NCI-H446 (cell line): ENCODE measurements at places on chromosomes 16 and 17.

- peak; percentile 14 for DNase-seq
These were observed 187.8 kb downstream of the RAB11FIP4 start for GRCh38 chr17:31579265-31579664.

GRCh38 chr16:79329967-79330366 is 270.6 kb downstream of the MAF start:
- no peak for DNase-seq

DNA sequence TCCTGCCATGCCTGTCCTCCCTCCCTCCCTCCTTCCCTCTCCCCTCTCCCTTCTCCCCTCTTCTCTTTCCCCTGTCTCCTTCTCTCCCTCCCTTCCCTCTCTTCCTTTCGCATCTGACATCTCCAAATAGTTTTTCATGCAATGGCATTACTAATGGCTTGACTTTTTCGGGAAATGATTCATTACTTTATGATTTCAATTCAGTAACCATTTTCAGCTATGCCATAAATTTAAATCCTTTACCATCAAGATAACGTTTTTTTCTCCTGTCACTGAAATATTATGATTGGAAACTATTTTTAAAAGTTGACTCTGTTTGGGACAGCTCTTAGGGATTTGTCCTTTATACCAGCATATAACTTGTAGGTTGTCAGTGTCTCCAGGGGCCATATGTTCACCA is 201.0 kb downstream of the WWOX start:
- DNase-seq, result no peak

DNA sequence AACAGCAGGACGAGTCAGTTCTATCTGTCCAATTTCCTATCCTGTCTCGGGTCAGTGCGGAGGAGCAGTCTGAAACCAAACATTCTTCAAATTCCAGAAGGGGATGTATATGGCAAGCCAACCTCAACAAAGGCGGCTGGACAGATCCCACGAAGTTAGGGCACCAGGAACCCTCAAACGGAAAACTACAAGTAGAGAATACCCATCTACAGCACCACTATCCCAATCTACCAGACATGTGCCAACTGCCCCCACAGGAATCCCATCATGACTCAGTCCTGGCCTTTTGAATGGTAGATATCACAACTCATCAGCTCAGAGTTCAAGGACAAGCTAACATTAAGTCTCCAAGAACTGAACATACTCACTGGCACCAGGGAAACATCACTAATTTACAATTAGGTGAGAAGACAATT is 2.3 kb downstream of the NAT9 start:
- no peak for DNase-seq

GRCh38 chr17:79137015-79137788 is 62.6 kb downstream of the ENGASE start:
- DNase-seq, result no peak

DNA sequence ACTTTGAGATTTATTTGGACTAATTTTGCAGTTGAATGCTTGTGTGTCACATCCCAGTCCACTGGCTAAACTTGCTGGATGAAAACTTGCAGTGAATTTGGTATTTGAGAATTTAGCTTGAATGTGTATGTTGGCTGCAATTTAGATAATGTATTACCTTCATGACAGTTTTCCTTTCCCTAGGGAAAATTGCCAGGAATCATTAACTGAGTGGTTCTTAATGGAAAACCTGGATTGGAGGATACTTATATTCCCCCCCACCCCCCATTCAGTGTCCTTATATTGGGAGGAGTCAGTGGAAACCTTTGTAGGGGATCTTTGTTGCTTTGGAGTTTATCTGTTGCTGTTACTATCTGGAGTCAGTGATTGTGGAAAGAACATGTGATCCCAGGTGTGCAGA is 67.6 kb downstream of the KPNA2 start:
- DNase-seq, result no peak

GRCh38 chr17:75411328-75412067 is 6.0 kb upstream of the GRB2 start:
- no peak for DNase-seq

DNA sequence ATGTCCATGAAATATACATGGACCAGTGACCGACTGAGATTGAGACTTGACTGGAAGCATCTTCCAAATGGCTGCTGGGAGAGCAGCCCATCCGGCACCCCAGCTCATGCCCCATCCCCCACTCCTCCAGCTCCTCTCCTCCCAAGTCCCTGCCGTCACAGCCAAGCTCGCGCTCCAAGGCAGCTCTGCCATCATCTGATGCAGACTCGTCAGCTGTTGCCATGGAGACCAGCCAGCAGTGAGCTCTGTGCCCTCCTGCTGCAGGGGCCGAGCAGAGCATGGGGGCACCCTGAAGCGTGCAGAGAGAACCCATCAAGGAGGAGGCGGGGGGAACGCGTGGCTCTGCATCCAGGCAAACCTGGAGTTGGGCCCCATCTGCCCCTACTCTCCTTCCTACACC is 74.5 kb upstream of the TNRC6C start:
- DNase-seq, result peak; percentile 69

DNA sequence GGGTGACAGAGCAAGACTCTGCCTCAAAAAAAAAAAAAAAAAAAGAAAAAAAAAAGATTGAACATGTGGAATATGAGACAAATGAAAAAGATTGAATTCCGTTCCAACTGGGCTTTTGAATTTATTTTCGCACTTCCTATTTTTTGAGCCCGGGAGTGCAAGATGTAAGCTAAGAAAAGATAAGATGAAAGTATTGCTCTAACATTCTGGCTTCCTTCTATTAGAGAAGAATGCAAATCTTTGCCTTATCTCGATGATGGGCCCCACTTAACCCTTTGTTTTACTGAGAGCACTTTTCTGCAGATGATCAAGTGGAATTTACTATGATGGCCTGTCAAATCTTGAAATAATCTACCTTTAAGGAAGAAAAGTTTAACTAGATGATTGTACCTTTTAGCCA is 96.3 kb downstream of the WWOX start:
- no peak for DNase-seq

- DNase-seq, result no peak
These were observed 41.1 kb upstream of the TANGO6 start for GRCh38 chr16:68802190-68802589.

GRCh38 chr17:70076189-70076588 is 1.2 kb downstream of the KCNJ16 start:
- DNase-seq, result no peak

DNA sequence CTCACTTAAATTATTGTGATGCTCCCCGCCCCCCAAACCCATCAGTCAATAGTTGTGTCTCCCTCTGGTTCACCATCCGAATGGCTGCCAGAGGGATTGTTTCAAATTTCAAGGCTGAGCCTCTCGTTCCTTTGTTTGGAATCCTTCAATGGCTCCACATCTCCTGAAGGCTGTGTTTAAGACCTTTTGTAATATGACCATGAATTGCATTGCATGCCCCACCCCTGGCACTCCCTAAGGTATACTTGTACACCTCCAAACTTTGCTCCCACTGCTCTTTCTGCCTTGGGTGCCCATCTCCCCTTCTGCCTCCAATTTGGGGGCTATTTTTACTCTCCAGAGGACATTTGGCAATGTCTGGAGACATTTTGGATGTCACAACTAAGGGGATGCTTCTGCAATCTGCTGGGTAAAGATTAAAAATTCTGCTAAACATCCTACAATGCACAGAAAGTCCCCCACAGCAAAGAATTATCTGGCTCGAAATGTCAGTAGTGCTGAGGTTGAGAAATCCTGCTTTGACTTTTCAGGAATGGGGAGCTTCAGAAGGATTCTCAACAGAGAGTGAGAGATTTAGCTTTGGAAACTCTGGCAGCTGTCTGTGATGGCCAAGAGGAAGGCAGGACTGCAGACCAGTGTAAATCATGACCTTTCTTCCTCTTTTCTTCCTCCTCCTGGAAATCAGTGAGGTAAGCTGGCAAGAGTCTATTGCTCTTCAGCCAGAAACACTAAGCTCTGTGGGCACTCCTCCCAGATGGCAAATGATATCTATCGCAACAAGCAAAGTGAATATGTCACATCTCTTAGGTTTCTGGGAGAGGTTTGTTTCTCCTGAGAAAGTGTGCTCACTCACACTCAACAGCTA is 8.7 kb upstream of the IL4R start:
- no peak for DNase-seq

DNA sequence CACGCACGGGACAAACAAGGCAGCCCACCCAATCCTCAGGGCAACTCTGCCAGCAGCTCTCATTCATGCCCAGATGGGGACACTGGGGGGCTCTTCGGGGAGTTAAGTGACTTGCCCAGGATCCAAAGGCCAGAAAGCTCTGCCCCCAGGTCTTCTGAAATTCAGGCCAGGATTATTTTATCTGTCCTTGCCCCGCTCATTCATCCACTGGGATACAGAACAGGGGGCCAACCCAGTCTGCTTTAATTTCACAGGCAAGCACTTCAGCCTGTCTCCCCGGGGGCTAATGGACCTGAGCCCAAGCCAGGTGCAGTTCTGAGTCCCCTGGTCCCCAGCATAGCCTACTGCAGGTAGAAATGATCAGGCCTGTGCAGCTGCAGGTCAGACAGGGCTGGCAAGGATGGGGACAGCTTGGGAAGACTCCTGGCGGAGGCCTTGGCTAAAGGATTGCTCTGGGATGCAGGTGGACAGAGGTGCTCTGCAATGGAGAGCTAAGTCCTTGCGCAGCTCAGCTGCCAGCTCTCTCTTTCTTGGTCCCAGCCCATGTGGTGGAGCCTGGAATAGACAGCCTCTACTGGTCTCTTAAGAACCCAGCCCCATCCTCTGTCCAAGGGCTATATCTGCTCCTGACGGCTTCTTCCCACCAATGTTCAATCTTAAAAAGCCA is 766 bp upstream of the B3GNT9 start:
- DNase-seq, result no peak

GRCh38 chr17:76727745-76728456 is 1.3 kb downstream of the METTL23 start:
- DNase-seq, result no peak

- no peak for DNase-seq
These were observed 71.8 kb downstream of the PRKCA start for GRCh38 chr17:66373944-66374817.

DNA sequence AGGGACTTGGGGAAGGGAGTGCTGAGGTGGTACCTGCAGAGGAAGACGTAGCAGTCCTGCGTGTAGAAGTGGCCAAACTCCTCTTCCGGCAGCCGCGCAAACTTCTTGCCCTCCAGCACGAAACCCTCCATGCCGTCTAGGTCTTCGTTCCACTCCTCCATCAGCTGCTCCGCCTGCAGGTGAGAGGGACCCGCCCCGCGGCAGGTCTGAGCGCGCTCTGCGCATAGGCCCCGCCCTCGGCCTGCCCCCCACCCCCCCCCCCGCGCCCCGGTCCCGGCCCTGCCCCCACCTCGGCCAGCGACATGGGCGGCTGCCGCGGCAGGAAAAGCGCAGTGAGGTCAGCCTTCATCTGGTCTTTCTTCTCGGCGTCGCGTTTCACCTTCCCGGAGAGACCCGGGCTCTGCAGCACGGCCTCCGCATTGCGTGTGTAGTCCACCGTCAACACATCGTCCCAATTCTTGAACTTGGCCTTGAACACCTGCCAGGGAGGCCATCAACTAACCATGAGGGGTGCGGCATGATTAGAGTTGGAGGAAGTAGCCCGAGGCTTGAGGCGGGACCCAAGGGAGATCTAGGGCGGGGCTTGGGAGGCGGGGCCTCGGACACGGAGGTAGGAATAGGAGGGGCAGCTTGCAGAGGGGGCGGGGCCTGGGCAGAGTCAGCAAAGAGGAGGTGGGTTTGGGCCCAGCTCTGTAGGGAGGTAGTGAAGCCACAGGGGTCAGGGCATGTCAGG is 11.5 kb downstream of the FLII start:
- no peak for DNase-seq

- DNase-seq, result peak; percentile 40
These were observed 46.2 kb downstream of the TUBD1 start for GRCh38 chr17:59846394-59847165.

GRCh38 chr16:50300942-50301625 is 34.7 kb downstream of the ADCY7 start:
- no peak for DNase-seq

GRCh38 chr16:50696575-50697420 is 3.4 kb downstream of the NOD2 start:
- DNase-seq, result no peak

- no peak for DNase-seq
These were observed 27.5 kb downstream of the OMG start for GRCh38 chr17:31269578-31269983.

GRCh38 chr17:73323409-73324159 is 11.8 kb upstream of the CDC42EP4 start:
- DNase-seq, result no peak

GRCh38 chr16:5228369-5228768 is 130.8 kb upstream of the EEF2KMT start:
- no peak for DNase-seq

GRCh38 chr16:30032083-30032819 is 1.2 kb upstream of the TLCD3B start:
- DNase-seq, result peak; percentile 74

- peak; percentile 36 for DNase-seq
These were observed 61.3 kb upstream of the SDK2 start for GRCh38 chr17:73705594-73705993.

- DNase-seq, result no peak
These were observed 873 bp upstream of the RPS2 start for GRCh38 chr16:1965396-1966001.

GRCh38 chr16:5895137-5895536 is 797.5 kb upstream of the EEF2KMT start:
- DNase-seq, result no peak
